Kidney capillary endothelial cell (primary cell): ENCODE measurements at places on chromosomes 16 and 17.
A peak's percentile ranks its signal among the peaks of the same experiment; 100 is the strongest.

DNA sequence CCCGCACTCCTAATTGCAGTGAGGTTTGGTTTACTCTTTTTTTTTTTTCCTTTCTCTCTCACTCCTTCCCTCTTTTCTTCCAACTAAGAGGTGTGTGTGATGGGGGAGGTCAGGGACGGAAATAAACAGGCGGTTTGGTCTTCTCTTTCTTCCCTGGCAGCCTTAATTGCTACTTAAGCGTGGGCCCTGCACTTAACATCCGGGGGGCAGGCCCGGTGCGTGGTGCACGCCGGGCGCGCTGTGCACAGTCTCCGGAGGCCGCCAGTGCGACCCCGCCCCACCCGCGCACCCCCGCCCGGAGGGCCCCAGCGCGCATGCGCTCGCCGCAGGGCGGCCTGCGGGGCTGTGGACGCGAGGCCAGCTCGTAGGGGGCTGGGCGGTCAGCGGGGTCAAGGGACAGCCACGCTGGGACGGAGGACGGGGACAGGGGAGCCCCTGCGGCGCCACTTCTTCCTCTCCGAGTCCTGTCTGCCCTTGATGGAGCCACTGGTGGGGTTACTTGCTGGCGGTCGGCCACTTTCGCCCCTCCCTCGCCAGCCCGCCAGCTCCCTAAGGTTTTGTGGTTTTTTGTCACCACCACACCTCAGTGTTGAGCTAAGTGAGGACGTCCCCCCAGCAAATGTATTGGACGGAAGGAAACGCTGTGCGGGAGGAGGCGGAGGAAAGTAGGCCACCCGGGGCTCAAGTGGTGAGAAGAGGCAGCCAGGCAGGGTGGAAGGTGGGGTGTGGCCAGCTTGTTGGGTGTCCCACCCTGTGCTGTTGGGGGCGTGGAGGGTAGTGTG lies 120.9 kb downstream of the MRM1 start:
- DNase-seq, result no peak

DNA sequence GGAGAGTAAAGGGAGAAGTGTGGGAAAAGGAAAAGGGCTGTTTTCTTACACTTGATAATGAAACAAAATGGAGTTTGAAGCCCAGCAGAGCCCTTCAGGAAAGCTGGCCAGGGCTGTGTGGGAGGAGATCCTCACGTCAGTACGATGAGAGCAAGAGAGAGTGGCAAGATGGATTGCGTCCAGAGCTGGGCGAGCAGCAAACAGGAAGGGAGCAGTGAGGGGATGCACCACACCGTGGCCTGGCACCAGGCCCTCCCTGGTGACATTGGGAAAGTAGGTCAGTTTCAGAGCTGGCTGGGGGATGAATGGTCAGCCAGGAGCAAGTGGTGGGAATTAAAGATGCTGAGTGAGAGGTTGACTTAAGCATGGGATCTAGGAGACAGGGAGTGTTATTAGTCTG lies 273.6 kb downstream of the GRIN2A start:
- no peak for DNase-seq

DNA sequence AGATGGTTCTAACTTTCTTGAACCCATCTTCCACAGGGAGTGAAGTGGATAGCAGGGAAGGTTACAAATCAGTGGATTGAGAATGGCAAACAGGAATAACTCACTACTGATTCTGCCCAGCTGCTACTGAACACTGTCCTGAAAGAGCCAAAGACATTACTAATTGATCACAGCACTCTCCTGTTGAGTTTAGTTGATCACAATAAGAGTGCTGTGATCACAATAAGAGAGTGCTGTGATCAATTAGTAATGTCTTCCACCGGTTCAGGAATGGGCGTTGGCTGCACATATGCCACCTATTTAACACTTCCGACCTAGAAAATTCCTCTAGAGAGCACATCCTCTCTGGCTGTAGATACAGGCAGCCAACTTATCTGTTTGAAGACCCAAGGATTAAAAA lies 11.4 kb downstream of the CFAP97D1 start:
- no peak for DNase-seq

GRCh38 chr17:2192367-2193057 lies 111.1 kb downstream of the SMG6 start:
- peak; percentile 99 for DNase-seq

DNA sequence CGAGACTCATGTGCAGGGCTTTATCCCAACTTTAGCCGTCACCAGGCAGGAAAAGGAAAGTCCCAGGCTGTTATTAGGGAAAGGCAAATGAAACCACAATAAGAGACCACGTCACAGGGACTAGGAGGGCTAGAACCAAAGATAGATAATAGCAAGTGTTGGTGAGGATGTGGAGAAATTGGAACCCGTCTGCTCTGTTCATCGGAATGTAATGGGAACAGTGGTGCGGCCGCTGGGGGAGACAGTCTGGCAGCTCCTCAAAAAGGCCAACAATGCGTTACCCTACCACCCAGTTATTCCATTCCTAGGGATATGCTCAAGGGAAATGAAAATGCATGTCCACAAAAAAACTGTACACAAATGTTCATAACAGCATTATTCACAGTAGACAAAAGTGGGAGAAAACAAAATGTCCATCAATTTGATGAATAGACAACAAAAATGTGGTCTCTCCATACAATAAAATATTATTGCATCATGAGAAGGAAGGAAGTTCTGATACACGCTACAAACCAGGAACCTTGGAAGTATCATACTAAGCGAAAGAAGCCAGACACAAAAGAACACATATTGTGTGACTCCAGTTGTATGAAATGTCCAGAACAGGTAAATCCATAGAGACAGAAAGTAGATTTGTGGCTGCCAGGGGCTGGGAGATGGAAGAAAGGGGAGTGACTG lies 19.5 kb upstream of the USP10 start:
- no peak for DNase-seq

DNA sequence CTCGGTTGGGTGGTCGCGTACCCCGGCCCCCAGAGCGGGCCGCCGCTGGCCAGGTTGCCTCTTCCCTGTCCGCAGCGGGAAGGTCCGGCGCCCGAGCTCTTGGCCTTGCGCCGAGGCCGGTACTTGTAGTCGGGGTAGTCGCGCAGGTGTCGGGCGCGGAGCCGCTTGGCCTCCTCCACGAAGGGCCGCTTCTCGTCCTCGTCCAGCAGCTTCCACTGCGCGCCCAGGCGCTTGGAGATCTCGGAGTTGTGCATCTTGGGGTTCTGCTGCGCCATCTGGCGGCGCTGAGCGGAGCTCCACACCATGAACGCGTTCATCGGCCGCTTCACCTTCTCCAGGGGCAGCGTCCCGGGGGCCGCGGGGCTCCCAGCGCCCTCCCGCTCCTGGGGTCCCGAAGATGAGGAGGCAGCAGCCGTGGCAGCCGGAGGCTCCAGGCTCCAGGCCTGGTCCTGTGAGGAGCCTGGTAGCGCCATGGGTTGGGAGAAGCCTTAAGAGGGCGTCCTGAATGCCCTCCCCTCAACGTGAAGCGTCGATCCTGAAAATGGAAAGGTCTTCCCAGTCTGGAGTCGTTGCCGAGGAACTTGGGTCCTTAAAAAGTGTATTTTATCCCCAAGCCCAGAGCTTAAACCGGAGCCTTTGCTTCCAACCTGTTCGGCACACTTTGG lies 558 bp downstream of the SOX15 start:
- peak; percentile 71 for DNase-seq

DNA sequence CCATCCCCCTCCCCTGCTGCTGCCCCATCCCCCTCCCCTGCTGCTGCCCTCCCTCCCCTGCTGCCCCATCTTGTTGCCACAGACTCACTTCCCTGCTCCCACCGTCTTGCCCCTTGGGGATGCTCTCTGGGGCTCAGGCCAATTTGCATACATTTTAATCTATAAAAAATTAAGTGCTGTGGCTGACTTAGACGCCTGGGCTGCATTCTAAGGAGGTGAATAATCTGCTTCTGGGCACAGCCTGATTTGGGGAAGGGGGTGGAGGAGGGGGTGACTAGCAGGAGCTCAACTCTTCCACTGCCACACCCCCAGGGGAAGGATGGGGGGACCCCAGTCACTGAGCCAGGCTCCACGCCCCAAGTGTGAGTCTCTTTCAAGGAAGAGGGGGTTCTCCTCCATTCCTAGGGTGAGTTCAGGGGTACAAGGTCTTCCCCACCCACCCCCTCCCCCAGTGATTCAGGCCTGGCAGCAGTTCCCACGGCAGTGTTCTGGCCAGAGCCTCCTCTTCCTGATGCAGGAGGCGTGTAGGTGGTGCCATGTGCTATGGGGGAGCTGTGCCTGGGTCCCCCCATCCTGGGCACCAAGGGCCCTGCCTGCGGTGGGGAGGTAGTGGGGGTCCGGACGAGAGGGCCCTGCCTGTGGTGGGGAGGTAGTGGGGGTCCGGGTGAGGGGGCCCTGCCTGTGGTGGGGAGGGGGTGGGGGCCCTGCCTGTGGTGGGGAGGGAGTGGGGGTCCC lies 5.0 kb downstream of the DPH1 start:
- no peak for DNase-seq

DNA sequence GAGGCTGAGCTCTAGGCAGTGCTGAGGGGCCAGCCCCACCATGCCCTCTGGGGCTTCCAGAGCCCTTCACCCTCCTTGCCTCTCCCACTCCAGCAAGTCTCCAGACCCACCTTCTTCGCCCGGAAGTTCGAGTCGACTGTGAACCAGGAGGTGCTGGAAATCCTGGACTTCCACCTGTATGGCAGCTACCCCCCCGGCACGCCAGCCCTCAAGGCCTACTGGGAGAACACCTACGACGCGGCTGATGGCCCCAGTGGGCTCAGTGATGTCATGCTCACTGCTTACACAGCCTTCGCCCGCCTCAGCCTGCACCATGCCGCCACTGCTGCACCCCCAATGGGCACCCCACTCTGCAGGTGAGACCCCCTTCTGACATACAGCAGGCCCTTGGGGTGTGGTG lies 10.5 kb downstream of the XYLT2 start:
- DNase-seq, result no peak

GRCh38 chr16:20262248-20262647 lies 65.1 kb downstream of the GP2 start:
- DNase-seq, result no peak

DNA sequence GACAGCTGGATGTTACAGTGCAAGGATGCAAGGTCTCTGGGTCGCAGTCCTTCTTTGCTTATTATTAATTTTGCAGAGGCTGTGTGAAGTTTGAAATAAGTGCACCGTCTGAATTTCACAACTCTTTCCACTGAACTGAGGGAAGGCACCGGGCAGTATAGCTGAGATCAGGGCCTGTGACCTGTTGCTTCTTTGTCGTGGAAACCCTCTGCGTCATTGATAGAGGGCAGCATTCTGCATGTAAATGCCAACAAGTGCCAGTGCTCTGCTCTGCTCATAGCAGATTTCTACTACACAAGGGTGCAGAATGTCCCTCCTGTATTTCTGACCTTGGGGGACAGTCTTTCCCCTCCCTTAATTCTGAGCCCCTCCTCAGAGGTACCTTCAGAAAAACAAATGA lies 26.0 kb downstream of the CD300LF start:
- DNase-seq, result no peak

- no peak for DNase-seq
These were observed 41.0 kb downstream of the SNX29 start for GRCh38 chr16:12017558-12017957.

DNA sequence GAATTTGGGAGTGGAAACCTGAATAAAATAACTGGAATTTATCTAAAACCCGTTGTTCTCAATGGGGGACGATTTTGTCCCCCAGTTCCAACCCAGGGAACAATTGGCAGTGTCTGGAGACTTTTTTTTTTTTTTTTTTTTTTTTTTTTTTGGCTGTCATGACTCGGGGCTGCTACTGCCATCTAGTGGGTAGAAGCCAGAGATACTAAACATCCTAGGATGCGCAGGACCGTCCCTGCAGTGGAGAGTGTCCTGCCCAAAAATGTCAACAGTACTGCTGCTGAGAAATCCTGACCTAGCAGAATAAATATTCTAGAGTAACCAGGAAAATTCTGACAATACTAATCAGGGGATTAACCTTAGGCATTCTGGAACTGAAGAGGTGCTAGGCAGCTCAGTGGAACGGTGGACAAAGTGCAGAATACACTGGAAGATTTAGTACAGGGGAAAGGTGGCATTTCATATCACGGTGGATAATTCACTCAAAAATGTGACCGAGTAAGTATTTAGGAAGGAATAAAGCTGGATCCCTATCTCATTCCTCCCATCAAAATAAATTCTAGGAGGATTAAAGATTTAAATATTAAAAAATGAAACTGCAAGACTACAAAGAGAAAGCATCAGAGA lies 107.6 kb downstream of the SPECC1 start:
- peak; percentile 45 for DNase-seq

DNA sequence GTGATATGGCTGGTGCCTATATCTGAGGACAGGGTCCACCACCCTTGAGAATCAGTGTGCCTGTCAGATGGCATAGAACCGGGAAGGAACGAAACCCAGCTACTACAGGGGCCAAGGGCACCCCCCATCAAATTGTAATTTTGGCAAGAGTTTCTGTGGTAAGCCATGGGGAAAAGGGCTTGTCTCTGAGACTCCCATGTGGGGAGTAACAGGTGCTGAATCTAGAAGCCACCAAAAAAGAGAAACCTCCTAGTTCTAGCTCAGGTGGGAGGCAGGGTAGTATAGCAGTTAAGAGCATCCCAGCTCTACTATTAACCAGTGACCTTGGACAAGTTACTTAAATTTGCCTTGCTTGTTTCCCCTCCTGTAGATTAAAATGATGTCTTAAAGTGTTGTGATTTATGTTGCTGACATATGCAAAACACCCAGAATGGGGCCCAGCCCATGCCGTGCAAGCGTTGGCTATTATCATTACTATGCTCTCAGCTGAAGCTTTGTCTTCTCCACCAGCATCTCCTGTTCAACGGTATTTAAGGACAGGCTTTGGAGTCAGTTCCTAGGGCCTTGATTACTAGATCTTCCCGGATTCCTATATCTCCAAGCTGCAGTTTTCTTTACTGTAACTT lies 210.7 kb upstream of the NLRP1 start:
- no peak for DNase-seq

DNA sequence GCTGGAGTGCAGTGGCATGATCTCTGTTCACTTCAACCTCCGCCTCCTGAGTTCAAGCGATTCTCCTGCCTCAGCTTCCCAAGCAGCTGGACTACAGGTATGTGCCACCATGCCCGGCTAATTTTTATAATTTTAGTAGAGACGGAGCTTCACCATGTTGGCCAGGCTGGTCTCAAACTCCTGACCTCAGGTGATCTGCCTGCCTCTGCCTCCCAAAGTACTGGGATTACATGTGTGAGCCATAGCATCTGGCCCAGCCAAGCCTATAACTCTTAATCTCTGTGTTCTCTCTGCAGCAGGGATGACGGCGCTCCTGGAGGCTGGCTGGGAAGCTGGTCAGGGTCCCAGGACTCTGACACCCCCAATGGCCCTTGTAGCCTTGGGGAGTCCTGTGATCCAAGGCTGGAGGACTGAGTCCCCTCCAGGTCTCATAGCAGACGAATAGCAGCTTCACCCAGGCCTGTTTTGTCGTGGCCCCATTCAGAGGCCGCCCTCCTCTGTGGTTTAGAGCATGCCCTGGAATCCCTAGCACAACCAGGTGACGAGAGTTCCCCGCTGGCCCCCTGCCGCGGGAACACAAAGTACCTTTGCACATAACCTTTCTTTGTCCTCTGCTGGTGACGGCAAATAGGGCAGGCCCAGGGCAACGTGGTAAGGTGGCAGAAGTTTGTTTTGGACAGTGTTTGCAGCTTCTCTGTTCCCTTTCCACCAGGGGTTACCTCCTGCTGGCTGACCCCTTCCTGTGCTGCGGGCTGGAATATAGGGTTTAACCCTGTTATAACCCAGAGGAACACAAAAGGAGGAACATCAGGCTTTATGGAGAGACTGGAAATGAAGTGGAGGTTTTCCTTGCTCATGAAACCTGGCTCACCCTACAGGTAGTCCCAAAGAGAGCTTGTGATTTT lies 43.0 kb upstream of the TOB1 start:
- DNase-seq, result no peak
